ENCODE measurements at places on chromosomes 4 and X. TPM values are rescaled to one million over a fixed set of nuclear protein-coding genes. Genes with fewer than 3 reads are reported as not detected.

- peak; percentile 76 for DNase-seq
Measured at GRCh38 chr4:154720123-154720522, 23.7 kb upstream of the LRAT start.

- no peak for DNase-seq
Measured at GRCh38 chr4:73544620-73545019, 63.1 kb downstream of the AFM start.

DNA sequence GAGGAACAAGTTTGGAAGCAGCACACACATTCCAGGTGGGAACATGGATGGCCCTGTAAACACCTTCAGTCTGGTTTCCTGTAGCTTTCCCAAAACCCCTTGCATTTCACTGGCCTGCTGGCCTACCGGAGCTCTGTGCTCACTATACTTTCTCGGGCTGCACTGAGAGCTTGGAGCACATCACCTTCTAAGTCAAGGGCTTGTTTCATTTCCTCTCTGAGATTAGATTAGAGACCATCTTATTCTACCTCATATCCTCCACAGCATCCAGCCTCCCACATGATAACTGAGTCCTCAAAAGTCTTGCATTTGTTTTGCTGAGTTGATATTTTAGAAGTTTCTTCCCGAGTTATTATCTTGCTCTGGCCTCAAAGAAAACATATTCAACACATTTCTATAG, 147.7 kb downstream of the RASL11B start:
- DNase-seq, result no peak

CSAG1 gene
- not detected for total RNA-seq

DNA sequence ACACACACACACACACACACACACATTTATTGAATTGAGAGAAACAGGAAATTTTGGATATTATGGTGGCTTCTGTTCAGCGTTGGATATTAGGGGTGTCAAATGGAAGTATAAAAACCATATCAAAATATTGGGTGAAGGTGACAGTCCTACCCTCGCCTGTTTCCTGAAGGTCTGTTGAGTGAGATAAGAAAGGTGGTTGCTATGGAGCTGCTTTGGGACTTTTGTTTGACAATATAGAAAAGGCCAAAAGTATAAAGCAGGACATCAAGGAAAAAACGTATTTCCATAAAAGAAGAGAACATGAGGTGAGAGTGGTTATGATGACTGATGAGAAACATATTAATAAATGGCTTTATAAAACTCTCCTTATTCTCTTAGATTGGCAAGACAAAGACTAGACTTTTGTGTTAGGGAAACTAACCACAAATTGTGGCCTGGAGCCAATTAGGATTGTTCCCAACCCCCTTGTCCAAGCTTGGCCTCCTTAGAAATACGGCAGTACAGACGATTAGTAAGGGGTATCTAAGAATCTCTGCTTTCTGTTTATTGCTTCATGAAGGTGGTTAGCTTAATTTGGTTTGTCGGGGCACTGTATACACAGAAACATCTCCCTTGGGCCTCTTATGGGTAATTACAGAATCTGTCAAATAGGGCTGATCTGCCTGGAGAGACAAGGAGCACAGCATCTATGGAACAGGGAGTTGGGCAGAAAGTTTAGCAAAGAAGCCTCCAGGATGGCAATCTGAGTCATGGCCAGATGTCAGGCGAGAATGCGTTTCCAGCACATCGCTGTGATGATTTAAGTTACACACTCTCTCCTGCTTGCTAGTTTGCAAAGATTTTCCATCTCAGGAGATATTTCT, 198.0 kb downstream of the CBR4 start:
- no peak for DNase-seq

Data from PC-3 (cell line).